NCI-H748 treated with DMSO at 0.1 percent for 48 hours (cell line): ENCODE measurements at places on chromosomes 11 and 22.

- DNase-seq, result no peak
Observed at GRCh38 chr11:105193260-105193659, 53.7 kb upstream of the CARD18 start.

- DNase-seq, result no peak
Observed at GRCh38 chr11:117570701-117571100, 226.3 kb downstream of the DSCAML1 start.

DNA sequence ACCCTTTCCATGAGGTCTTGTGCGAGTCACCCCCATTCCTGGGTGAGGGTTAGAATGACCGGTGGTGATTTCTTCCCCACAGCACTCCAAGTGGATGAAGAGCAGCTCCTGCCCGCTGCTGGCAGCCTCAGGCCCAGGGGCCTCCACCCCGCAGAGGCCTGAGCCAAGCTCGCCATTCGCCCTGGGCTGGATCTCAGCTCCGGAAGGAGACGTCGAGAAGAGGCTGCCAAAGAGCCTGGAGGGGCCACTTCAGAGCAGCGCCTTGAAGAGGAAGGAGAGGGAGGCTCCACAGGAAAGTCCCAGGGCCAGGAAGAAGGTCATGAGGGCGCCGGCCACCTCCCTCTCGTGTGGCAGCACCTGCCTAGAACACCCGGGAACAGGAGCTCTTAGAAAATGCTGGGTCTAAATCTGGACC, 8.4 kb downstream of the SLC29A2 start:
- no peak for DNase-seq

GRCh38 chr11:125637840-125638239, 12.9 kb downstream of the CHEK1 start:
- DNase-seq, result no peak

DNA sequence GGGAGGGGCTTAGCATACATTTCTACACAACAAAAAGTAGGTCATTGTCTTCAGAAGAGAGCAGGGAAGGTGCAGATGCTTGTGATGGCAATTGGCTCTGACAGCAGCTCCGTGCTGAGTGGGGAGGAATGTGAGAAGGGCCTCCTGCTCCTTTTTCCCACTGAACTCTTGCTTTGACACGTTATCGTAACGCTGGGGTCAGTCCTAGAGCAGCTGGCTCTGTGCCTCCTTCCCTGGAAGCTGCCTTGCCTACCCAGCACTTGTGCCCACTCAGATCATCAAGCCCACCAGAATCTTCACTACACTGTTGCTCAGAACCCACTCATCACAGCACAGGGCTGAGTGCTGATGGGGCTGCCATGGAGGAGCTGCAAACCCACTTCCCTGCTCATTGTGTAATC, 14.9 kb upstream of the NAV2 start:
- no peak for DNase-seq

DNA sequence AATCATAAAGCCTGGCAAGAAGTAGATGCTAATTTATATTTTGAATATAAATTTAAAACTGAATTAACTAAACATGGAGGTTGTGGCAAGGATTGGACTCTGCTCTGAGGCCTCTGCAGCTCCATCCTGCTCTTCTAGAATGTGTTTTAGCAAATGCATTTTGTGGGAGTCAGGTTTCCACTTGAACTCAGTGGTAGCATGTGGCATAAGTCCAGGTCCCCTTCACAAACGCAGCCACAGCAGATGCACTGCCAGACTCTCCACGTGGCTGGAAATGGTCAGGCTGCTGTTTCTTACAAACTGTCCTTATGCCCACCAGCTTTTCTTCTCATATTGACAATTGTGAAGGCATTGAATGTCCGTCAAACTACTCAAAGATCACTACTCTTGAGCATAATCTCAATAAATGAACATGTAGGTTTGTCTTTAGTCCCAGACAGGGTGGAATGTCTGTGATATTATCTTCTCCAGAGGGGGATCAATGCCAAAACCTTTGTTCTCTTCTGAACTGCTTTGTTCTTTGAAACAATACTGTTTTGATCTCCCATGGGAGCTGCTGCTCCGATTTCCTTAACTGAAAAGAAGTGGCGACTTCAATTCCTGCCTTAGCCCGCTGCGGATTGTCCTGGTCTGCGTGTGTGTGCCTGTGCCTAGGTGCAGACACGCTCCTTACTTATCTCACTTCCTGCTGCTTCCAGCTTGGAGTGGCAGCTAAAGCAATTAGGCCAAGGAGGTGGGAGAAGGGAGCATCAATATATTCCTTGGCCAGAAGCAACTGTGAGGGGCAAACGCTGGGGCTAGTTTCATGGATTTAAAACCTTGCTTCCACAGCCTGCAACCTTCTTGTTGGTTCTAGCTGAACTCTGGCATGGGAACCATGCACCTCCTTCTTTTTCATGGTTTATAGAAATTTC, 24.2 kb downstream of the EIF4G2 start:
- no peak for DNase-seq

DNA sequence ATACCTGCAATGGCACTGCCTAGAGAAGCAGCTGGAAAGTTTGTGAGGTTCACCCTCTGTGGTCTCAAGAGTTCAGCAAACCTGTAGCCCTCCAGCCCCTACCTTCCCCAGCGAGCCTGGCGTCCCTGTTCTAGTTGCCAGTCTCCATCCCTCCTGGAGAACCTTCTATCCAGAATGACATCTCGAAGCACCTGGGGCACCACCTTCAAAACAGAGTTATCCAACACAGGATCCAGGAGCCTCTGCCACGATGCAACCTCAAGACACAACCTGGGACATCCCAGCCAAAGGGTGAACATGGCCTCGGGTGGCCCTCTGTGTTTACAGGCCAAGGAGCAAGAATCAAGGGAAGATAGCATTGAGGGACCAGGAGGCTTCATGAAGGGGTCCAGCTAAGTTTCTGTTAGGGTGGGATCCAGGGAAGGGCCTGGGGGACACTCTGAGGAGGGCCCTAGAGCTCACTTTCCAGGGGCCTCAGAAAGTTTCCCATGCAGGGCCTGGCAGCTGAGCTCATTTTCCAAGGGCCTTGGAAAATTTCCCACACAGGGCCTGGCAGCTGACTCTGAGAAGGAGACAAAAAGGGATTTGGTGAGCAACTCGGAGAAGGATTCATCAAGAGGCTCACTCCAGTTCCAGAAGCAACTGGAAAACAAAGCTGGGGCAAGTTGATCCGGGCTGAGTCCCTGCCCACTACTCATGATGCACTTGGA, 36.9 kb upstream of the SYT13 start:
- DNase-seq, result no peak

GRCh38 chr11:94774345-94774744, 6.2 kb downstream of the AMOTL1 start:
- no peak for DNase-seq

GRCh38 chr11:120203626-120204025, 7.2 kb upstream of the OAF start:
- no peak for DNase-seq

GRCh38 chr11:121563900-121564822, 111.4 kb upstream of the SORL1-AS1 start:
- no peak for DNase-seq

DNA sequence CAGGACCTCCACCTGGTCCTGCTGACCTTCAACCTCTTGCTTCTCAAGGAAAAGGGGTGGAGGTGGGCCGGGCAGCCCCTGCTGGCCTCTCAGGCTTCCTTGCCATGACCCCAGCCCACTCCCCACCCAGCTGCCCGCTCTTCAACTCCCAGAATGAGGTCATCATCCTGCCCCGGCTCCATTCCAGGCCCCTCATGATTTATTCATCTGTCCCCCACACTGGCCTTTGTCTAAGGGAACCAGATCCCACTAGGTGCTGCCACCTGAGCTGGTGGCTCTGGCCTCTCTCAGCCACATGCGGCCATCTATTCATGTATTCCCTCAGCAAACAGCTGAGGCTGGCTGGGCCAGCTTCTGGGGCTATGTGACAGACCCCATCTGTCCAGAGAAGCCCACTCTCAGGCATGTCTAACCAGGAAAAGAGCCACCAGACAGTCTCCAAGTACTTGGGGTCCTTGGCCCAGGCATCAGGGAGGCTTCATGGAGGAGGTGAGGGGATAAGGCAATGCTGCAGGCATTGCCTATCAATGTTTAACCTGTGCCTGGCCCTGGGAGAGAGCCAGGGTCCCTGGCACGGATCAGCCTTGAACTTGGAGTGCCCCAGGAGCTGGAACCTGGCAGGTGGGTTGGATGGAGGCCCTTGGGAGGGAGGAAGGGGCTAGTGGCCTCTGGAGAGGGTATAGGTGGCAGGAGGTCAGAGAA, 2.2 kb upstream of the CABP2 start:
- no peak for DNase-seq

- DNase-seq, result no peak
Observed at GRCh38 chr11:26418386-26418912, 86.5 kb downstream of the ANO3 start.

DNA sequence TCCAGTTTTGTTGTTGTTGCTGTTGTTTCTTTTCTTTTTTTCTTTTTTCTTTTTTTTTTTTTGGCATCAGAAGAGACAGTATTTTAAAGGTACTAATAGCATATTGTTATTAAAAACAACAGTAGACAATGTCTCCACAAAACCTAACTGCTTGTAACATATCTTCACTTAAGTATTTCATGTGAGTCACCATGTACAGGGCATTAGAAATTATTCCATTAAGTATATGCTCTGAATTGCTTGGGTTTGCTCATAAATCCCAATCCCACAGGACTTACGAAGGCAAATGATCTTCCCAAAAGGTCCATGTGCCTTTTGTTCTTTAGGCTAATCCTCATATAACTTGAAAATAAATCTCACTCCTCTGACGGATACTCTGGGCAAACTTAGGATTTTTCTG, 35.9 kb downstream of the MAP6 start:
- DNase-seq, result no peak

DNA sequence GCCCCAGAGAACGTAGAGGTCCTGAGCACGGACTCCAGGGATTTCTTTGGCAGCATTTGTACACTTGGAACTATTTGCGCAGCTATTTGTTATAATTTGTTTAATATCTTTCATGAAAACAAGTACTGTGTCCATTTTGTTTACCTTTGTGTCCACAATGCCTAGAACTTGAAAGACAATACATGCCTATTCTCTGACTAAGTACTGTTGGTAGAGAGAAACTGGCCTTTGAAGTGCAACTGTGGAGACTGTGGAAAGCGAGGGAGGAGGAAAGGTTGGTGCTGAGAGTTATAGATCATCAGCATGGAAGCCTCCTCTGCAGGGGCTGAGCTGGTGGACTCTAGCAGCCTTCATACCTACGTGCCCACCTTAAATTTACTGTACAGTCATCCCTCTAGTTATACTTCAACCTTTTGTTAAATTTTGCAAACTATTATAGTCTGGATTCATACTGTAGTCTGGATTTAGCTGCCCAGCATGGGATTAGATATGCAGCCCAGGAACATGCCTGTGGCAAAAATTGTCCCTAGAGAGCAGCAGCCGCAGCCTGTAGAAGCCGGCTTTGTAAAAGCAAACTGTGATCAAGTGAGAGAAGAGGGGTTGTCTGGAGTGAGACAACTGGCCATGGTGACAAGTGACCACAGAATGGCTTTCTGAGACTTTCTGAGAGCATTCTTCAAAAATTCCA, 24.2 kb upstream of the YAP1 start:
- DNase-seq, result no peak

- DNase-seq, result no peak
Observed at GRCh38 chr11:62501432-62501891, 45.1 kb downstream of the AHNAK start.

DNA sequence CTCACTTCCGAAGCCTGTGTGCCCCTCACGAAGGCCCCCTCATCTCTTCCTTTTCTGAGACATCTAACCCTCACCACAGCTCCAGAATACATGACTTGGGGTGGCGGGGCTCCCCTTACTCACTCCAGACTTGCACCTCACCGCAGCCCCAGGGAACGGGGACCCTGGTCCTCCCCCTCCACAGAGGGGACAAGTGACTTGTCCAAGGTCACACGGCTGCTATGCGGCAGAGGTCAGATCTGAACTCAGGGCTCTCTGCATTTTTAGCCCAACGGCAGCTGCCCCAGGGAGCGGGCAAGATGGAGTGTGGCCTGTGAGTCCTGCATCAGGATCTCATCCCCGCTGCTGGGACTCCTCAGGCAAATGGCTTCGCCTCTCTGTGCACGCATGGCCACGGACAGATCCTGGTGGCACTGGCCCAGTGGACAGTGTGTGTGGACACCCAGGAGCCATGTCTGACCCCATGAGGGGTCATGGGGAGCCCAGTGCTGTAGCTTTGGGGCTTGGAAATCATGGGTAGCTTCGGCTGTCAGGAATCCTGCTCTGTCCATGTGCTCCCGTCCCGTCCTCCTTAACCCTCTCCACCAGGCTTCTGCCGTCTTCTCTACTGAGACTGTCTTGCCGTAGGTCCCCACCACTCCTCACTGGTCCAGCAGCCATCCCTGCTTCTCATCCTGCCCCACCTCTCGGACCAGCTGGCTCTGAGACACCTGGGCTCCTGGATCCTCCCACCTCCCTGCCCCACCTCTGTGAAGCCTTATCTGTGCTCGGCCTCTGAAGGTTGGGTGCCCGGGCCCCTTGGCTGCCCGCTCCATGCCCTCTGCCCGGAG, 48.0 kb upstream of the CARS1 start:
- DNase-seq, result no peak

DNA sequence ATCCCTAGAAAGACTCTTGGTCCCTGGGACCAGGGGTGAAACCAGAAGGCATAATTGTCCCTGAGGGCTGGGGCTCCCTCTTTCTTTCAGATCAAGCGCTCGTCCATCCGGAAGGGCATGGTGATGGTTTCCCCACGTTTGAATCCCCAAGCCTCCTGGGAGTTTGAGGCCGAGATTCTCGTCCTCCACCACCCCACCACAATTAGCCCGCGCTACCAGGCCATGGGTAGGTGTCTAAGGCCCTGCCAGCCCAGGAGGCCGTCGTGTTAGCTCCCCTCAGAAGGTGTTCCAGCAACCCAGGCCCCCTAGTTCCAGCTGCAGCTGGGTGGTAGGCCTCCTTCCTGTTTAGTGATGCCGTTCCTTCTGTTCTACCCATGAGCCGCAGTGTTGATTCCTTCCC, 21.4 kb downstream of the GTPBP1 start:
- no peak for DNase-seq

GRCh38 chr11:83549984-83550667, 264.0 kb upstream of the CCDC90B start:
- DNase-seq, result no peak

DNA sequence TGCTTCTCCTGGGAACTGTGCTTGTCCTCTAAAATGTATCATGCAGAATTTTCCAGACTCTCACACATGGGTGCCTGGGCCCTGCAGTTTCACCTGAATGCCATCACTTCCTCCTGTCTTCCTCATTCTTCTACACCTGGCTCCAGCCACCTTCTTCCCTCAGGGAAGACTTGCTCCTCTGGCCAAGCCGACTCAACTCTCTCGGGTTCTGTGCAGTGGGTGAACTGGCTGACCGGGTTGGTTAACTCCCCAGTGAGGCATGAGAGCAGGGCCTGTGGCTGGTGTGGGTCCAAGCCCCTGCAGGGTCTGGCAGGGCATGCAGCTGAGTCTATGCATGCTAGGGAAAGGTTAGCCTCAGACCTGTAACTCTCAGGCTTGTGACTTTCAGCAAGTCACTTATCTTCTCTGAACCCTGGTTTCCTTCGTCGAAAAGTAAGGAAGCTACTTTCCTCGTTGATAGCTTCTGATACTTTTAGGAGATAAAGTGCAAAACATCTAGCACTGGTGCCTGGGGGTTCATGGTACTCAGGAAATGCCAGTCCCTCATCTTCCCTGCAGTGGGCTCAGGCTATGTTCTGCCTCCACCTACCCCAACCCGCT, 11.9 kb downstream of the CD82 start:
- DNase-seq, result no peak

- no peak for DNase-seq
Observed at GRCh38 chr11:93737904-93738612, 3.2 kb downstream of the TAF1D start.
